ENCODE measurements at places on chromosomes 6 and 20.

DNA sequence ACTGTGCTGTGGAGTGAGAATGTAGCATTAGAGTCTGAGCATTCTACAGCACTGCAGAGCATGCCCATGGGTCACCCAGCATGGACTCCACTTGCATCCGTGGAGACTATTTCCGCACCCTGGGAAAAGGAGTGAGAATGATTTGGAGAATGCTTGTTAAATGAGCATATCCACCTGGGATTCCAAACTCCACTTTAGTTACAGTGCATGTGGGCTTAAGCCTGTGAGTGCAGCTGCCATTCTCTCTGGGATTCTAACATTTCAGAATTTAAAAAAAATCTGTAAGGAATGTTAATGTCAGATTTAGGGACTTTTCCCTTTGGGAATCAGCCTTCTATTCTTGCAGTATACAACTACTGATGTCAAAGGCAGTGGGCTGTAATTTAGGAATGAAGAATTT lies 33.4 kb downstream of the KIF25 start:
- no peak for DNase-seq

DNA sequence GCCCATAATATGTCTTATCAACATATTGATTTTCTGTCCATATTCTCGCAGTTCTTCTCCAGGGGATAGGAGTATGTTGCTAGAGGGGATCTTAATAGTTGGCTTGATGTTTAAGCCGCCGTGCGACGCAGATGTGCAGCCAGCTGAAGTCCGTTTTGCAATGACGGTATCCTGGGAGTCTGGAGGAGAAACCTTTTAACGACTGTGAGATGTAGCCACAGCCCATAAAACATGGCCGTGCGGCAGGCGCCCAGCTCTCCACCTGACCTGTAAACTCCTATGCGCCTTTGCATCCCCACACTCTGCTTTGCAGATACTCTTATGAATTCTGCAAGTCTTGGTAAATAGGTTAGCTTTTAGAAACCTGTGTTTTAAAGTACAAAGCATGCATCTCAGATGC lies 36.9 kb downstream of the BMP6 start:
- DNase-seq = no peak

GRCh38 chr20:18738055-18738454 lies 75.5 kb upstream of the SCP2D1 start:
- no peak for DNase-seq

DNA sequence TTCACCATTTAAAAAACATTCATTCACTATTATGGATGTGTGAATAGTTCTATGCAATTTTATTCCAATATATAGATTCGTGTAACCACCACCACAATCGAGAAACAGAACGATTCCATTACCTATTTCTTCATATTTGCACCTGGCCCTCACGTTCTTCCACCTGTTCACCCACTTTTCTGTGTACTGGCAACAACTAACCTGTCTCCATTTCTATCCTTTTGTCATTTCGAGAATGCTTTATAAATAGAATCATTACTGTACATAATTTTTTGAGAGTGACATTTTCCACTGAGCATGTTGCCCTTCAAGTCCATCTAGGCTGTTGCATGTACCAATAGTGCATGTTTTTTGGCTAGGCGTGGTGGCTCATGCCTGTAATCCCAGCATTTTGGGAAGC lies 23.2 kb upstream of the STX11 start:
- DNase-seq = no peak

DNA sequence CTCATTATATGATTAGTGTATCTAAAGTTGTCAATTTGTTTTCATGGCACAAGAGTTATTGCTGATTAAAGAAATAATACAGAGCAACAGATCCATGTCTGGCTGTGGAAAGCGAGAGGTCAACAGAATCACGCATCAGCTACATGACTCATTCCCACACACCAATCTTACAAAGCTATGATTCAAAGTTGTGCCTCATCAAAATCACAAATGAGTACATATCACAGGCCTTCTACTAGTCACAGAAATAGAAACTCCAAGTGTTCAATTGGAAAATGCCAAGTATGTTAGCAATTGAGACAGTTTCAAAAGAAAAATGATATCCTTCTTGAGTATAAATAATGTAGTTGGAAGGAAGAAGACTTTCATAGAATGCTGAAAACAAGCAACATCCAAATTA lies 57.8 kb upstream of the NKAIN2 start:
- DNase-seq = no peak

DNA sequence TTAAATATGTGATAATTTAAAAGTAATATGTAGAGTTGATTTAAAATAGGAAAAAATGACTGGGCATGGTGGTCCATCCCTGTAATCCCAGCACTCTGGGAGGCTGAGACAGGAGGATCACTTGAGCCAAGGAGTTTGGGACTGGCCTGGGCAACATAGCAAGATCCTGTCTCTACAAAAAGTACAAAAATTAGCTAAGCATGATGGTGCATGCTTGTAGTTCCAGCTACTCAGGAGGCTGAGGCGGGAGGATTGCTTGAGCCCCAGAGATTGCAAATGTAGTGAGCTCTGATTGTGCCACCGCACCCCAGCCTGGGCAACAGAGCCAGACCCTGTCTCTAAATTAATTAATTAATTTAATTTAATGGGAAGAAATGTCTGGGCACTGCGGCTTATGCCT lies 44.2 kb upstream of the CDYL start:
- no peak for DNase-seq

- DNase-seq = no peak
These were observed 58.3 kb downstream of the KAT14 start for GRCh38 chr20:18195931-18196330.

- no peak for DNase-seq
These were observed 624.3 kb downstream of the PTPRT start for GRCh38 chr20:42565235-42565995.

- DNase-seq = no peak
These were observed 212.4 kb downstream of the GMPR start for GRCh38 chr6:16450821-16451220.

DNA sequence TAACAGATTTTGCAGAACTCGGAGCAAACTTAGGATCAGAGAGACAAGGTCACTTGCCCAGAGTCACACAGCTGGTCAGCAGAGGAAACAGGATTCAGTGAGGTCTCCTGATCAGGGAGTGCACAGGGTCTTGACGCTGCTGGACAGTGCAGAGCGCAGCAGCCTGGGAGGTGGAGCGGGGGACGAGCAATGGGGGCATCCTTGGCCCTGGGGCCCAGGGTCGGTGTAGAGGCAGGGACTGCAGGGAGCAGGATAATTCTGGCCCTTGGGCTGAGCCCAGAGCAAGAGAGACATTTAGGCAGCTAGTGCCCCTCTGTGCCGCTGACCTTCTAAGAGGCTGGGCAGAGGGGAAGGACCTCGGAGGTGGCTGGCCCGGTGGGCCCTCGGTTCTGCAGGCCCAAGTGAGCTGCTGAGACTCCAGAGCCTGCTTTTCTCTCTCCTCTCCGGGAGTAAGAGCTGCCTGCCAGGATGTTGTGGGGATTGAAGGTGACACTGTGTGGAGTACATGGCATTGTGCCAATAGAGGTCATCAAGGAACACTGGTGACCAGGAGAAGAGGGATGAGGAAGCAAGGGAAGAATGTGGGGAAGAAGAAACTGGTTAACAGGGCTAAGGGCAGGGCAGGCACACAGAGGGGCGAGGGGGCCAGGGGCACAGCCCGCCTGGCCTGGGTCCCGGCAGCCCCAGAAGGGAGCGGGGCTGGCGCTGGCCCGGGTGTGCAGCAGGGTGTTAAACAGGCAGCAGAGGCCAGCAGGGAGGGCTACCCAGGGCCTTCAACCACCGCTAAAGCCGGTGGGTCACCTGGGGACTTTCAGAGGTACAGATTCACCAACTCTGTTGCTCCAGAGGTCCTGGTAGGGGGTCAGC lies 122.0 kb downstream of the AGPAT4 start:
- DNase-seq = no peak

DNA sequence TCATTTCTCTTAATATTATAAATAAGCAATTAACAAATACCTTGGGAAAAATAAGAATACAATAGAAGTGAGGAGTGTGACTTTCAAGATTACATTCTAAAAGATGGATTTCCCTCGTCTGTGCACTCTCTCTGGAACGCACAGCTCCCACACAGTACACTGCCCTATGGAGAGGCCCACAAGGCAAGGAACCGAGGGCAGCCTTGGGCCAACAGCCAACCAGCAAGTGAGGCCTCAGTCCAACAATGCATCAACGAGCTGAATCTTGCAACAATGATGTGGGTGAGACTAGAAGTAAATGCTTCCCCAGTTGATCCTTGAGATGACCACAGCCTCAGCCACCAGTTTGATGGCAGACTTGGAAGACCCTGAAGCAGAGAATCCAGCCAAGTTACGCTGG lies 34.5 kb upstream of the AVP start:
- no peak for DNase-seq

DNA sequence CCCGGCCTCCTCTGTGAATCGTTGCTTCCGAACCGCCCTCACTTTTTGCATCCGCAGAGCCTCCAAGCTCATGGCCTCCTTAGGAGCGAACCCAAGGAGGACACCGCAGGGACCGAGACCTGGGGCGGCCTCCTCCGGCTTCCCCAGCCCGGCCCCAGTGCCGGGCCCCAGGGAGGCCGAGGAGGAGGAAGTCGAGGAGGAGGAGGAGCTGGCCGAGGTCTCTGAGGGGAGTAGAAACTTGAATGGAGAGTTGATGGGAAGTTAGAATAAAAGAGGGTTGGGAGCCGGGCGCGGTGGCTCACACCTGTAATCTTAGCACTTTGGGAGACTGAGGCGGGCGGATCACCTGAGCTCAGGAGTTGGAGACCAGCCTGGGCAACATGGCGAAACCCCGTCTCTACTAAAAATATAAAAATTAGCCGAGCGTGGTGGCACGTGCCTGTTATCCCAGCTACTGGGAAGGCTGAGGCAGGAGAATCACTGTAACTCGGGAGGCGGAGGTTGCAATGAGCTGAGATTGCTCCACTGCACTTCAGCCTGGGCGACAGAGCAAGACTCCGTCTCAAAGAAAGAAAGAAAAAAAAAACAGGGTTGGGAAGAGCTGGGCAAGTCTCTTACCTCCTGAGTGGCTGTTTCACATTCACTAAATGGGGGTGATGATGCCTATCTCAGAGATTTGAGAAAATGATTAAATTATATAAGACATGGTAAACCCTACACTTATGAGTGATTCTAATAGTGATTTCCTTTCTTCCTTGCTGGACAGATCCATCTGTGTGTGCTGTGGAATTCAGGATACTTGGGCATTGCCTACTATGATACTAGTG lies 805 bp downstream of the MSH5 start:
- DNase-seq = no peak

DNA sequence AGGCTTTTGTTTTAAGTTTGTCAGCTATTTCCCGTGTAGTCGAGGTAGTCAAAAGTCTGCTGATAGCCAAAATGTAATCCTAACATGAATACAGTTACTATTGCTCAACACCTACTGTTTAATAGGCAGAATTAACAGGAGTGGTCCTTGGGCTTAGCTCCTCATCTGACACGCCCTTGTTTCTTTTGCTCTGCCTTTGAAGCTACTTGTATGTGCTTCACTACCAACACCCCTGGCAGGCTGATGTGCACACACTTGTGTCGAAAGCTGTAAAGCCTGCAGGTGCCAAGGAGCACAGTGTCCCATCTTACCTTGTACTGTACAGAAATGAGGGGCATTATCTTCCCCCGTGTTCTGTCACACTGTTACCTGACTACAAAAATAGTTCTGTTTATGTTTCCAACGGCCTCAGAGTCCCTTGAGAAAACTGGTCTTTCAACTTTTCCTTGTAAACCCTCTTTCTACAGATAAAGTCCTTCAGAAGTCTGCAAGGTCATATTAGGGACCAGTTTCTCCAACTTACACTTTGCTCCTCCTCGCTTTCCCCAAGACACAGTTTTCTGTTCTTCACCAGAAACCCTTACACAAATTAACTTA lies 9.3 kb downstream of the SDHAF4 start:
- DNase-seq = no peak

- no peak for DNase-seq
These were observed 635.3 kb downstream of the UTRN start for GRCh38 chr6:144920391-144920961.

- no peak for DNase-seq
These were observed 493 bp downstream of the CD83 start for GRCh38 chr6:14118091-14118439.

DNA sequence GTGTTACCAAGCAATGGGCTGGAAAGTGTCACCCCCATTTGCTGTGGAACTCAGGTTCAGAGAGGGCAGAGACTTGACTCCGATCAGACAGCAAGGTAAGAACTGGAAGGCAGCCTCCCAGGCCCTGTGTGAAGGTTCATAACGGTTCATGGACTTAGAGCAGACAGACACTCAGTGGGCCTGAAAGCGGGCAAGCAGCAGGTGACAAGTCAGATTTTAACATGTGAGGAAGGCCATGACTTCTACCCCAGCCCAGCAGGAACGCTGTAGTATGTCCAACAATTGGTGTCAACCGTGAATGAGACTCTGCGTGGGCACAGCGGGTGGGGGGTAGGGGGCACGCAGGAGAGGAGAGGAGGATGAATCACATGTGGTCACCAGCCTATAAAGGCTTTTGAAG lies 217.6 kb upstream of the SNX9 start:
- no peak for DNase-seq

DNA sequence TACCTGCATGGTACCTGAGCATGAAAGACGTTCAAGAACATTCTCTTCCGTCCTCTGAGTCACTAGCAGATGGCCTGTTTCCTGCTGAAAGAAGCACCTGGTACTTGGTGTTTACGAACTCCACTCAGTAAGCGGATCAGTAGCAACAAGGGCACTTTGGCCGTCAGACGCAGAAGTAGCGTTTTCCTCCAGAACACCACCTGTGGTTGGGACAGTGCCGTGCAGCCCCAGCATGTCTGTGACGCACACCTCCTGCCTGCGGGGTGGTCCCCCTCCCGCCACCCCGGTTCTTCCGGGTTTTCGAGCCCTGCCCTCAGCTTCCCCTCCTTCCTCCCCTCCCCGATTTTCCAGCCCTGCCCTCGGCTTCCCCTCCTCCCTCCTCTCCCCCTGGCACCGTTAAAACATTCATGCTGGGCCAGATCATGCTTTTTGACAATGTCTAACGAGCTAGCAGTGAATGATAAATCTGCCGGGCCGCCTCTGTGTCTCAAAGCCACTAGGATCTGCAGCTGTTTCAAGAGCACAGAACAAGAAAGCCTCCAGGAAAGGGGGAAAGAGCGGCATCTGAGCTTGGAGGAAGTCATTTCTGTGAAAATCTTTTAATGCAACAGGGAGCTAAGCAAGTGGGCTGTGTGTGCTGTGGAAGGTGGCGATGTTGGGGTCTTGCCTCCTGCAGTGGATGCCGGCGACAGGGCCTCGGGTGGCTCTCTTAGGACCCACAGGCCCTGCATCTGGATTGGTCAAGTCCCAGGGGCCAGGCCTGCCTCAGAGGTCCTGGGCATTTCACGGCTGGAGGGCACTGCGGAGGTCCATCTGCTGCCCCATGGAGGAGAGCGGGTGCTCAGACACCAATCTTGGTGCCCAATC lies 207.9 kb downstream of the ERMARD start:
- no peak for DNase-seq

All from amygdala (tissue), 56 donors.